CD4-positive, alpha-beta T cell treated with Interleukin-2 at 100 ng/mL for 4 hours (primary cell): ENCODE measurements at places on chromosomes 2 and 18.
A peak's percentile ranks its signal among the peaks of the same experiment; 100 is the strongest.

DNA sequence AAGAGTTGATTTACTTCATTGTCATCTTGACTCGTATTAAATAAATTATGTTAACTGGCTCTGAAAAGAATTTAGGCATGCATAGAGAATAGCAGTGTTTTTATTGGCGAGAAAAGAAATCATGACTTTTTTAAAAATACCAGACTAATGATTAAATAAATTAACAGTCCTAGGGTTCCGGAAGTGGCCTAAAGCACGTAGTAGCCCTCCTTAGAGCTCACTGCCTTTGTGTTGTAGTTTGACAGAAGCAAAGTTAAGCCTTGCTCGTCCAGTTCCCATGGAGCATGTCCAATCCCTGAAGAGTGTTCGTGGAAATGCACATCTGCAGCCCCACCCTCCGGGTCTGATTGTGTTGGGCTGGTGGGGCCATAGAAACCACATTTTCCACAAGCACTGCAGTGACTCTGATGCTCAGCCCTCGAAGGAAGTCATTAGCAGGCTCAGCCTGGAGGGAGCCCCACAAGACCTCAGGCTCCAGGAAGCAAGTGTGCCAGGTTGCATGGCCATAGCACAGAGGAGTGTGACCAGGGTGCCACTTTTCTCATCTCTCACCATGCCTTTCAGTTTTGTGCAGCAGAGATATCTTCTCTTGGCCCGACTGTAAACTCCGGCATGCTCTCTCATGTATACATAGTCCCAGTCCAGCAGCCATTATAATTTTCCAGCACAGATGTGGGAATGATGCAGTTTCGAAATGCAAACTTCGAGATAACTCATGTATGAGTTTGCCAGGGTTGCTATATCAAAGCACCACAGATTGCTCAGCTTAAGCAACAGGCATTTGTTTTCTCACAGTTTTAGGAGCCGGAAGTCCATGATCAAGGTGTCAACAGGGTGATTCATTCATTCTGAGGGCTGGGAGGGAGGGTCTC is 188.6 kb upstream of the SH3BP4 start:
- DNase-seq: no peak

GRCh38 chr2:238138331-238139195 is at the start of gene KLHL30:
Gene KLHL30, plus strand, starts transcription at chr2:238138668. Its CDS starts 2,087 bp downstream, at chr2:238140755.
- no peak for DNase-seq

DNA sequence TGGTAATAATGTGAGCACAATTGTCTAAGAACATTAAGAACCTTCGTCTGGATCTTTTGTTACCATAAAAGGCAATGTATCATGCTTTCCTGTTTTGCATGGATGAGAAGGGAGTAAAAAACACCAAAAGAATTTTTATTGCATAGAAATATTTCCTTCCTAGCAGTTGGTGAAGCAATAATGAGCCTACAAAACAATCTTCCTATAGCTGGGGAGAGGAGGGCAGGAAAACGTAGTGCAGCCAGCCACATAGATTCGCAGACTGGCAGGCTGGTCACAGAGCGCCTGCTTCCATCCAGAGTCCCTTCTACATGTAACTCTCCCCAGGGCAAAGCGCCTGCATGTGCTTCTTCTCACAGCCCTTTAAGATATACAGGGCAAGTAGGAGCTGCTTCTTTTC is 190.4 kb downstream of the BABAM2 start:
- no peak for DNase-seq

DNA sequence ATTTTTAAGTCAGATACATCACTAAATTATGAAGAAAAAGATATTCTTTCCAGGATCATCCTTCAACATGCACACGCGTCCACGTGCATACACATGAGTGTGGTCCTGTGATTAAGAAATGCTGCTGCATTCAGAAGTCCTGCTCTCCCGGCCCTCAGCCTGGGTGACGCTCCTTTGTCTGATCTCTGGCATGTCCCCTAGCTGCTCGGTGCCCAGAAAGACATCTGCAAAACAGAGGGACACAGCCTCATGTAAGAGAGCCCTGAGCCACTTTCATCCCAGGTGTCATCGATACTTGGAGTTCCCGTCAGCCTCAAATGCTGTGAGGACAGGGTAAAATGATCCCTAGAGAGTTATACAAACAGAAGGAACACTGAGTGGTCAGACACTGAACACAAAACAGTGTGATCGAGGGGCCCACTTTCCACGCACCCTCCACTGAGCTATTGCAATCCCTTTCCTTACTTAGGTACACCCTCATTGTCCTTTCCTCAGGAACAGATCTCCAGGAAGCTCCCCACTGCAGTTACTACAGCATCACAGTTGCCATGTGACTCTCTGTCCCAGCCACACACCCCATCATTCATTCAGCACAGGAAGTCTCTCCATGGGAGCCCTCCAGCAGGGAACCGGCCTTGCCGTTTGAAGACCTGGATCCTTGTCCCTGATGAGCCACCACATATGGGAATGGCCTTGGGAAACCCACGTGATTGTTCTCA is 32.1 kb downstream of the CRACDL start:
- no peak for DNase-seq

DNA sequence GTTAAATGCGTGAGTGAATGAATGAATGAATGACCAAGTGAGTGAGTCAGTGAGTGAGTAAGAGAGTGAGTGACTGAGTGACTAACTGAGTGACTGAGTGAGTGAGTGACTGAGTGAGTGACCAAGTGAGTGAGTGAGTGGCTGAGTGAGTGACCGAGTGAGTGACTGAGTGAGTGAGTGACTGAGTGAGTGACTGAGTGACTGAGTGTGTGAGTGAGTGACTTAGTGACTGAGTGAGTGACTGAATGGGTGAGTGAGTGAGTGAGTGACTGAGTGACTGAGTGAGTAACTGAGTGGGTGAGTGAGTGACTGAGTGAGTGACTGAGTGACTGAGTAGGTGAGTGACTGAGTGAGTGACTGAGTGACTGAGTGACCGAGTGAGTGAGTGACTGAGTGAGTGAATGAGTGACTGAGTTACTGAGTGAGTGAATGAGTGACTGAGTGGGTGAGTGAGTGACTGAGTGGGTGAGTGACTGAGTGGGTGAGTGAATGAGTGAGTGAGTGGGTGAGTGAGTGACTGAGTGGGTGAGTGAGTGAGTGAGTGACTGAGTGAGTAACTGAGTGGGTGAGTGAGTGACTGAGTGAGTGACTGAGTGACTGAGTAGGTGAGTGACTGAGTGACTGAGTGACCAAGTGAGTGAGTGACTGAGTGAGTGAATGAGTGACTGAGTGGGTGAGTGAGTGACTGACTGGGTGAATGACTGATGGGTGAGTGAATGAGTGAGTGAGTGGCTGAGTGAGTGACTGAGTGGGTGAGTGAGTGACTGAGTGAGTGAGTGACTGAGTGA is 11.3 kb downstream of the MAL start:
- DNase-seq: no peak

DNA sequence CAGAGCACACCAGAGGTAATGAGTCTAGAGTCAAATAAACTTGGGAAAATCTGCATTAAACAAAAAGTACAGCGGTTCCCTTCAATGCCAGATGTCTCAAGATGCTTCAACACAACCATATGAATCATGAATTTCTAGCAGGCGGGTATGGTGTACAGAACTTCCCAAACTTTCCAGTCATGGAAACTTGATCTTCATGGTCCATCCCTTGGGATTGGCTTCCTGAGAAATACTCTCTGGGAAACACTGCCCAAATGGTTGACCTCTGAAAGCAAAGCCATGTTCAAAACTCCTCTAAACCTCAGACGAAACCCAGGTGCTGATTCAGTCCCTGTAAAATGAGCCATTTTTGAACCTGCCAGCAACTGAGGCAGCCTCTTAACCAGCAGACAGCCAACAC is 16.4 kb upstream of the TMEM247 start:
- no peak for DNase-seq

DNA sequence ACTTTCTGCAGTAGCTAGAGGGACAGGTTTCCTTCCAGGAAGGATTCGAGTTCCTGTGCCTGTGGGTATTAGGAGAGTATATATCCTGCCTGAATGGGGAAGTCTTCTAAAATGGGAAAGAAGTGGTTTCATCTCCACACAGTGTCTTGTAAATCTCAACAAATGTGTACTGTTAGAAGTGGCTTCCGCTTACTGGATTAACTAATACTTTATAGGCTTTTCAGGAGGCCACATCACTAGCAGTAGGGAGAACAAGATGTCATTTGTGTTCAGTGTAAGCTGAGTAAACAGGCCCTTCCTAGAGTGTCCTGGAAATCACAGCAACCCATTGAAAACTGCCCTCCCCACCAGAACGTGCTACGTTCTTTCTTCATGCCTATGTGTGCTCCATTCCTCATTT is 12.5 kb upstream of the POLR1B start:
- no peak for DNase-seq

GRCh38 chr2:43033466-43034241 is 192.8 kb downstream of the ZFP36L2 start:
- no peak for DNase-seq

DNA sequence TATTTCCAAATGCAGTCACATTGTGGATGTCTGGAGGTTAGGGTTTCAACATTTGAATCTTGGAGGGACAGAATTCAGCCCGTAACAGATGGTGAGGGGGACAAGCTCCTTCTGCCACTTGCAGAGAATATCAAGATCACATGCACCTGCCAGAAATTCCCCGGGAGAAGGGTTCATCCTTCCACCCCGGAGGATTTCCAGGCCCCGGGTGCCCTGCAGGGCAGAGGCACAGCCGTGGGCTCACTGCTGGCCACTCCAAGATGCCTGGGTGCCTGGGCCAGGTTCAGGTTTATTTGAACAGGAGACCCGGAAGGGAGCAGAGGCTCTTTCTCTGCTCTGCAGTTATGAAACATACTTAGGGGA is 38.2 kb upstream of the MGAT4A start:
- no peak for DNase-seq

- no peak for DNase-seq
Measured at GRCh38 chr18:44599412-44599811, 81.3 kb upstream of the SETBP1 start.

GRCh38 chr2:43685357-43685756 is 9.1 kb upstream of the C1GALT1C1L start:
- DNase-seq: no peak

DNA sequence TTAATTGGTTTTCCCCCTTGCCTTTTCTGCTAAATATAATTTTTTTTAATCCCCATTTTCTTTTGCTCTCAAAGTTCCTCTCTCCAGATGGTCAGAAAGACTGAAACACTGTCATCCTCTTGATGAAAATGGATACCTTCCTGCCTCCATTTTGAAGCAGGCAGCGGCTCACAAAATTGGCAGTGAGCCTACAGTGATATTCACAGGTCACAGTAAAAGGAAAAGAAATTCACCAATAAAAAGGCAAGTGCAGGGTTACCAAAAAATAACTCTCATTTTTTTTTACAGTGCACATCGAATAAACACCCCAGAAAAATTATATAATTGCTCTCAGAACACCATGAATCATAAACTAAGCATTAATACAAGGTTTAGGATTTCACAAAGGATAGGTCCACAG is 307.5 kb downstream of the TCF4 start:
- no peak for DNase-seq

DNA sequence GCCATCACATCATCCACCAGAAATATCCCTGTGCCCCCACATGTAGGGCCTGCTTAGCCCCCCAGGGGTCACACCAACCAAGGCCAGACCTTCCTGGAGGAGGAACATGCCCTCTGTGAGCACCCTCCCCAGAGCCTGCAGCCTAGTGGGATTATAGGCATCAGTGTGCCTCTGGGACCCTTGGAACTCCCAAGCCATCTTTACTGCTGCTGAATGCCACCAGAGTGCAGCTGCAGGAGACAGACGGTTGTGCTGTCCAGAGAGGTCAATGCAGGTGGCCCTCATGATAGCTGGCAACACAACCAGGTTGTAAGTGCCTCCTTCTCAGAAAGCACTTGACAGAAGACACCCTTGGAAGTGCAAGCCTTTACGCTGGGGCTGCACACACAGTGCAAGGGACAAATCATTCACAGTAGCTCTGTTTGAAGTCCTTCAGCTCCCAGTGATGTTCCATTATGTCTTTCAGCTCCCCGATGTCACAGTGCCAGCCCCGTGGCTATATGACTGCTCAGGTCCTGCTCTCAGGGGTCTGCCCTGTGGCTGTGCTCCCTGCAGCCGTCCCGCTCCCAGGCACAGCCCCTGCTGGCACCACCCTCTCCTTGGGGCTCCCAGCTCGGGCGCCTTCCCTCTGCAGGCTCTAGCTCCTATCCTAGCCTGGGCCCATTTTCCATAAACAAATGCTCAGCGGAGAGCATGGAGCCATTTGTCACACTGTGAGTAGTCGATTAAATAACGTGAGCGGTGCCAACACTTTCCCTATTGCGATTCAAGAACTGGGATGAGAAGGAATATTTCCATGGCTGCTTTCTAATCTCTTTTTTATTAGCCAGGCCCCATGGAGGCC is 65.1 kb downstream of the EDAR start:
- no peak for DNase-seq

- DNase-seq: no peak
Measured at GRCh38 chr2:121504316-121504715, 26.4 kb upstream of the RNU4ATAC start.

GRCh38 chr18:72995558-72995957 is 127.8 kb upstream of the NETO1 start:
- DNase-seq: no peak

GRCh38 chr2:73984922-73985307 is 205 bp downstream of the TET3 start:
- peak; percentile 64 for DNase-seq

- no peak for DNase-seq
Measured at GRCh38 chr18:79684787-79685186, 5.2 kb downstream of the CTDP1 start.

GRCh38 chr2:215697003-215697402 is 261.1 kb upstream of the FN1 start:
- no peak for DNase-seq

- DNase-seq: no peak
Measured at GRCh38 chr2:105747991-105748390, 3.3 kb downstream of the NCK2 start.

DNA sequence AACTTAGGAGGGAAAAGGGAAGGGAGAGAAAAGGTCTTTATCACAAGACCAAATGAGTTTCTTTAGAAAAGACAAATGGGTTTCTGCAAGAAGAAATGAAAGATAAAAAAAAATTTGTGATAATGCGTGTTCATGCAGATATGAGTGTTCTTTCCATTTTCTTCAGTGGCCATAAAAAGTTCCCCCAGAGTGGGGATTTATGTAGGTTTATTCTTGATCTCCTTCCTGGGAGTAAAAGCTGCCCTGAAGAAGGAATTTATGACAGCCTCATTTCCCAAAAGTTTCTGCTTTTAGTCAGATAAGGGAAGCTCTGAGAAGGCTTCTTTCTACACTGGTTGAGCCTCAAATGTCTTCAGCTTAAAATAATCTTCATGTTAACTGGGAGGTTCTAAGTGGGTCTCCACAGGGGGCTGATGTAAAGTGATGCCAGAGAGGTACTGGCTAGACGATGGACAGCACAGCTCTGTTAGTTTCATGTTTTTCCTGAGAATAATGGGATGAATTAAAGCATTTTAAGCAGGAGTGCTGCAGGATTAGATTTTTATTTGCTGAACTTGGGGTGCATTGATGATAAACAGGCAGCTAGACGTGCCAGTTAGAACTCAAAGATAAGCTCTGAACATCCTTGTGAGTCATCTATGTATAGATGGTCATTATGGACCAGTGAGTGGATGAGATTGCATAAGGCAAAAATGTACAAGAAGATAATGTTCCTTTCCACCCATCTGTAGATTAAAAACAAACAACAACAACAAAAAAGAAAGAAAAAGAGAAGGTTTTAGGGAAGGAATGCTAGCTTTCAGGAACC is 99.4 kb upstream of the MSH2 start:
- no peak for DNase-seq
